ENCODE measurements at places on chromosomes 5 and 9.

- no peak for DNase-seq
Measured at GRCh38 chr5:150114773-150115408, 28.5 kb upstream of the CSF1R start.

DNA sequence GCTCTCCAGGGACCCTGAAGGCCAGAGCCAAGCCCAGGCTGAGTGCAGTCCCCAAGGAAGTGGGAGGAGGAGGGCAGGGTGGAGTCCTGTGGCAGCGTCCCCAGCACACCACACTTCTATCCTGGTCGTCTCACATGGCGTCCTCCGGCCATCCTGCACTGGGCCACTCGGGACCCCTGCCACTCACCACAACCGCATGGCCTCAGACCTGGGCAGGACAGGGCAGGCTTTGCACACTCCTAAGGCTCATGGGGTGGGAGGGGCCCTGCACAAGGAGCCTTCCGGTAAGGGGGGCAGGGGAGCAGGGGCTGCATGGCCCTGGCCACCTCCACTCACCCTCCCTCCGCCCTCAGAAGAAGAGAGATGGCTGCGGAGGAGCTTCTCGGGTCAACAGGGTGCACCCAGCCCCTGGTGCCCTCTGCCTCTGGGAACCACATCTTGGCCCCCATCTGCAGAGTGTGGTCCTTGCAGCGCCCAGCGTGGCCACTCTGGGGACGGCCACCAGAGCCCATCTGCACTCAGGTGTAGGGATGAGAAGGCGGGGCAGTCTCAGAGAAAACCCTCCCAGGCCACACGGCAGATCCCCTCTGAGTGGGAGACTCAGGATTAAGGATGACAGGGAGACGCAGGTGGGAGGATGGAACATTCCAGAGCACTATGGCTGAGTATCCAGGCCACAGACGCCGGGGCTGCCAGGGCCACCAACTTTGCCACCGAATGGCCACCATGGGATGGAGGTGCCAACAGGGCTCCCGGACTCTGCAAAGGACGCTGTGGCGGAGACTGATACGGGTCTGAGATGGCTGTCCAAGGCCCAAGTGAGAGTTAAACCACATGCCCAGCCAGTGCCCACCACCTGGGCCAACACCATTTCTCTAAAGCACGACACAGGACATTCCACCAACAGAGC is 7.6 kb downstream of the TPPP start:
- no peak for DNase-seq

DNA sequence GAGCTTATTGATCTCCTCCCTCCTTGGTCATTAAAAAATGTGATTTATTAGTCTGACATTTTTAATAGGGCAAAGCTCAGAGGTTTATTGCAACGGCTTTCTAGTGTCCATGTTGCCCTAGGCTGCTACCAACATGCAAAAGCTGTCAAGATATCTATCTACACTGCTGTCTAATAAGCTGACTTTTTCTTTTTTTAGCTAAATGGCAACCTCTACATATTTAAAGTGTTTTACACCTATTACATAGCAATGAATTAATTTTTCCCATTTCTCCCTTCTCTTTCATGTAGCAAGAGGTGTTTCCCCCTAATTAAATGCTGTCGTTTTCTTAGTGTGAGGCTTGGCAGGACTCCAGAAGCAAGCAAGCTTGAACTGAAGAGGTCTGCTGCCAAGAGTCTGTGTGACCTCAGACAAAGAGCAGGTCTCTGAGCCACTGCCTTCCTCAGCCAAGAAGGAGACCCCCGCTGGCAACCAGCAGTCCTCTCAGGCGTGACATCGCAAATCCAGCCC is 79.4 kb downstream of the GAS1 start:
- DNase-seq: no peak

GRCh38 chr5:73450672-73451223 is 2.2 kb upstream of the FOXD1 start:
- no peak for DNase-seq

- DNase-seq: no peak
Measured at GRCh38 chr5:22604711-22605110, 248.4 kb downstream of the CDH12 start.

DNA sequence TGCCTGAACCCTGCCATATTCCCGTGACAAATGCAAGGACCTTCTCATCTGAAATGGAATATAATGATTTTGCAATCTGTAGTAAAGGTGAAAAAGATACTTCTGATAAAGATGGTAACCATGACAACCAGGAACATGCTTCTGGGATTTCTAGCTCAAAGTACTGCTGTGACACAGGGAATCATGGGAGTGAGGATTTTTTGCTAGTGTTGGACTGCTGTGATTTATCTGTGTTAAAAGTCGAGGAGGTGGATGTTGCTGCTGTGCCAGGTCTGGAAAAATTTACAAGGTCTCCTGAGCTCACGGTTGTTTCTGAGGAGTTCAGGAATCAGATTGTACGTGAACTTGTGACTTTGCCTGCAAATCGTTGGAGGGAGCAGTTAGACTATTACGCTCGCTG is 33.5 kb downstream of the AOPEP start:
- no peak for DNase-seq

DNA sequence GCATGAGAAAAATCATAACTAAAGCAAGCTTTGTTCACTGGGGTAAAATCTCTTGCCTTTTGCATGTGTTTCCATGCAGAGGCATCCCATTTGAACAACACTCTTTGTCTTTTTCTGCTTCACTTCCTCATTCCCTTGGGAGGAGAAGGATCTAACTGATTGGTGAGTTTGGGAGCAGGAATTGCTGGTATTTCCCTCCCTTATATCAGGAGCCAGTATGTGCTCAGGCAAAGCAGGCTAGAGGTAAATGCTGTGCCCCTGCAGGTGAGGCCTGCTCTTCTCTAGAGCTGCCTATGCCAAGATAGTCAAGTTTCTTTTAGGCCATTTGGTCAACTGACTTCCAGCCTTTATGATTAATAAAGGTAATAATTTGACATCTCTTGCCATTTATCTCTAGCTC is 179.9 kb downstream of the COX7C start:
- no peak for DNase-seq

DNA sequence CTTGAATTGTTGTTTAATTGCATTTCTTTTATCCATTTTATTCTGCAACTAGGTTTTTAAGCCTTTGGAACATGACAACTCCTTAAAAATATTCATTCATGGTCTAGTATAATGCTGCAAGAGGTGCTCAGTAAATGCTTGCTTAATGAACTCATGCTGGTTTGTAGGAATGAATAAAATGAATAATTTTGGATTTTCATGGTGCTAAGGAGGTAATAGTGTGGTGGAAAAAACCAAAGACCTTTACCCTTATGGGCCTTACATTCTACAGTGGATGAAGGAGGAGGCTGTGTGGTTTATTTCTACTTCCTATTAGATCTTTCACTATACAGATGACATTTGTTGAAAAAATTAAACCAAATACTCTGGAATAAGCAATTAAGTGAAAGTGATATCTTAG is 43.4 kb downstream of the LRRTM2 start:
- no peak for DNase-seq

- DNase-seq: no peak
Measured at GRCh38 chr9:135840107-135840506, 67.2 kb downstream of the CAMSAP1 start.

- no peak for DNase-seq
Measured at GRCh38 chr5:173452119-173452905, 124.1 kb upstream of the STC2 start.

DNA sequence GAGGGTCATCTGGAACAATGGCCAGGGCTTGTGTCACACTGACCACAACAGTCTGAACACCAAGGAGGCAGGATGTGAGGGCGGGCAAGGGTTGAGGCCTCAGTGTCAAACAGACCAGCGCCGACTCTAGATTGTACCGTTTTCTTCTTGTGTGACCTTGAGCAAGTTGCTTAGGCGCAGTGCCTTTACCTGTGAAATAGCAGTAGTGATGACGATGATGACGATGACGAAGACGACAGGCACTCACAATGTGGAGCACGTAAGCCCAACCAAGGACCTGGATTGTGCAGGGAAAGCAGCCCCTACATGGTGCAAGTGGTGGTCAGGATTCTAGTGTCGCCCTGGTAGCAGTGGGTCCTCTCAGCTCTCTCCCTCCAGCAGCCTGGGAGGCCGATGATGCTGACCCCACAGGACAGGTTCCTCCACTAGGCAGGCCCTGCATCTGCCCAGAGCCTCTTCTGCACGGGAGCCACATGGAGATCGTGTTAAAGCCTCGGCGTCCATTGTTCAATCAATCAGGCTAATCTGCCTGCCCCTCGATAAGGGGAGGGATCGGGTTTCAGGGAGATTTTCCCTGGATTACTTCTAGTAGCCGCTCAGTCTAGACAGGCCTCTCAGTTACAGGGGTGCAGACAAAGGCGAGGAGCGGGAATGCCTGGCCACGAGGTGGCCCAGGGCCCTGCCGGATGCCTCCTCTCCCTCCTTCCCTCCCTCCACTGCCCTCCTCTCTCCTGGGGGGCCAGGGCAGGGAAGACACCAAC is 91.7 kb downstream of the MACROH2A1 start:
- DNase-seq: no peak

GRCh38 chr9:137462396-137462985 is 3.4 kb upstream of the NSMF start:
- DNase-seq: no peak

DNA sequence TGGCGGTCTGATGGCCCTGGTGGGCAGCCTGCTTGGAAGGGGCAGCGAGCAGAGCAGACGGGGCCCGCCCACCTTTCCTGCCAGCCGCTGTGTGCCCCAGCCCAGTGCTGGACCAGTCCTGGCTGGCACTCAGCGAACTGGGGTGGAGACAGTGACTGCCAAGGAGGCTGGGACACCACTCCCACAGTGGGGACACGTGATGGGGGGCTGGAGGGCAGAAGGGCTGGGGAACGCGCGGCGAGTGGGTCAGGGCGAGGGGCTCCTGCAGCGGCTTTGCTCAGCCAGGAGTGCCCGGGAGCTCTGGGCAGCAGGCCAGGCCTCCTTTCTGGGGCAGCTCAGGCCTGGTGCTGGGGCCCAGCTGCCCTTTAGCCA is 19.5 kb downstream of the NCS1 start:
- DNase-seq: no peak

DNA sequence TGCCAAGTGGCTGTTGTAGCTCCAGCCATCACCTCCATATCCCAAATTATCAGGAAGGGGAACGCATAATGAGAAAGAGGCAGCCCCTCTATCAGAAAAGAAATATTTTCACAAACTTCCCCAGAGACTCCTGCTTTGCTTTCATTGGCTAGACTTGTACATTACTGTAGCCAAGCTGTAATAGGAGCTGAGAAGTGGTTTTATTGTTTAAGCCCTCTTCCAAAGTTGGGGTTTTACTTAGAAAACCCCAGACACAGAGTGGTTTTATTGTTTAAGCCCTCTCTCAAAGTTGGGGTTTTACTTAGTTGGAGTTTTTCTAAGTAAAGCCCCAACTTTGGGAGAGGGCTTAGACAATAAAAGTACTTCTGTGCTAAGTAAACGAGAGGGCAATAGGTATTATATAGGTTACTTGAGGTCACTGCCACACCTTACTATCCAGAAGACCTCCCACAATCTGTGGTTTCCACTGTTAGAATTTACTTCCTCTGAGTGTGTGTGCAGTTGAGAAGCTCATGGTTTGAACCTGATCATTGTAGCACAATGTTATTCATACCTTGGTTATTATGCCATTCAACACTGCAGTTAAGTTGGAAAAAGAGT is 215.7 kb upstream of the OTULINL start:
- DNase-seq: no peak

DNA sequence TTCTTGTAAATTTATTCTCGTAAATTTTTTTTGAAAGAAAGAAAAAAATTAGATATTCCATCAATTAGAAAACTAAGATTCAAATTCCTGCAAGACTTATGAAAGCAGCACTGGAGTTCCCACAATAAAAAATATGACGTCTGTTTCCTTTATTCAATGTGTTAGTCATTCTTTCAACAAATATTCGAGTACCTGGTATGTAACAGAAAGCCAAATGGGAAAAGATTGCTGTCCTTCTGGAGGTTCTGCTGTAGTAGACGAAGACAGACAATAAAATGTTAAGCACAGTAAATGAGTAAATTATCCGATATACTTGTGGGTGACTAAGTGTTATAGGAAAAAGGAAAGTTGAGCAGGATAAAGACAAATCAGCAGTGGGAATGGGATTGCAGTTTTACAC is 92.2 kb downstream of the ADAMTSL1 start:
- no peak for DNase-seq

DNA sequence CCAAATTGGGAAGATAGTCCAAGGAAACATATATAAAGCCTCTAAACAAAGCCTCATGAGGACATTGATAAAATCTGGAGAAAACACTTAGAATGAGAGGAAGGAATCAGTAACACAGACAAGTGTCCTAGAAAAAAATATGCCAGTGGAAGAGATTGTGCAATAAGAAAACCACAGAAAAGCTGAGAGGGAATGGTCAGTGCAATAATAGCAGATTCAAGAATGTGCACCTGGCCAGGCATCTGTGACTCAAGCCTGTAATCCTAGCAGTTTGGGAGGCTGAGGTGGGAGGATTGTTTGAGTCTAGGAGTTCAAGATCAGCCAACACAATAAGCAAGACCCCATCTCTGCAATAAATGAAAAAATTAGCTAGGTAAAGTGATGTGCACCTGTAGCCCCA is 691.2 kb upstream of the CDH6 start:
- DNase-seq: no peak

GRCh38 chr9:84137968-84138367 is 157.4 kb downstream of the RMI1 start:
- DNase-seq: no peak

GRCh38 chr5:150284311-150284710 is 5.3 kb downstream of the CAMK2A start:
- no peak for DNase-seq

DNA sequence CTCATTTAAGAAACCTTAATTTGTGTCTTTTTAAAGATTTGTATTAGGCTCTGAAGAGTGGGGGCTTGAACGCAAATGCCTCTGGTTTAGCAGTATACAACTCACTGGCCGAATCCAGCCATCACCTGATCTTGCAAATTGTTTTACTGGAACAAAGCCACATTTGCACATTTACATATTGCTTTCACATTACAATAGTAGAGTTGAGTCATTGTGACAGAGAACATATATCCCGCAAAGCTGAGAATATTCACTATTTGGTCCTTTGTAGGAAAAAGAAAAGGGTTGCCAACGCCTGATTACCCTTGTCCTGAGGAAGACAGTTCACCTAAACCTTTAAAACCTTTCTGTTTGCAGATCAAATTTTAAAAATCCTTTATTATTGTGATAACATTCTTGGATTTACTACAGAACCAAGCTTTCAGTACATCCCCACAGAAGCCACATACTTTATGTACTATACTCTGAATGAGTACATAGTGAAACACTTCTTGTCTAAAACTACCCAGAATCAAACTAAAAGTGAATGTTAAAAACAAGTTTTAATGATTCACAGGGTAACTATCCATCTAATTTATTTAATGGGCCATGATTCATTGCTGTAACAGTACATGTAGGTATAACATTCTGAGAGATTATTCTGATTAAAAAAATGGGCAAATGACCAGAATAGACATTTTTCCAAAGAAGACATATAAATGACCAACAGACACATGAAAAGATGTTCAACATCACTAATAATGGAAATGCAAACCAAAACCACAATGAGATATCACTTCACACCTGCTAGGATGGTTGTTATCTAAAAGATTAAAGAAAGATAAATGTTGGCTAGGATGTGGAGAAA is 161.0 kb downstream of the SLC25A46 start:
- no peak for DNase-seq

- no peak for DNase-seq
Measured at GRCh38 chr5:96342581-96342980, 90.5 kb downstream of the PCSK1 start.

GRCh38 chr5:142655339-142656267 is 30.3 kb downstream of the FGF1 start:
- peak; percentile 52 for DNase-seq

GRCh38 chr9:33446946-33447798 is at the start of gene AQP3:
TSS of gene AQP3 (minus strand) at chr9:33447593. CDS start at chr9:33447530, 63 bp downstream.
- DNase-seq: peak; percentile 52
